ENCODE measurements at places on chromosomes 4 and X.

DNA sequence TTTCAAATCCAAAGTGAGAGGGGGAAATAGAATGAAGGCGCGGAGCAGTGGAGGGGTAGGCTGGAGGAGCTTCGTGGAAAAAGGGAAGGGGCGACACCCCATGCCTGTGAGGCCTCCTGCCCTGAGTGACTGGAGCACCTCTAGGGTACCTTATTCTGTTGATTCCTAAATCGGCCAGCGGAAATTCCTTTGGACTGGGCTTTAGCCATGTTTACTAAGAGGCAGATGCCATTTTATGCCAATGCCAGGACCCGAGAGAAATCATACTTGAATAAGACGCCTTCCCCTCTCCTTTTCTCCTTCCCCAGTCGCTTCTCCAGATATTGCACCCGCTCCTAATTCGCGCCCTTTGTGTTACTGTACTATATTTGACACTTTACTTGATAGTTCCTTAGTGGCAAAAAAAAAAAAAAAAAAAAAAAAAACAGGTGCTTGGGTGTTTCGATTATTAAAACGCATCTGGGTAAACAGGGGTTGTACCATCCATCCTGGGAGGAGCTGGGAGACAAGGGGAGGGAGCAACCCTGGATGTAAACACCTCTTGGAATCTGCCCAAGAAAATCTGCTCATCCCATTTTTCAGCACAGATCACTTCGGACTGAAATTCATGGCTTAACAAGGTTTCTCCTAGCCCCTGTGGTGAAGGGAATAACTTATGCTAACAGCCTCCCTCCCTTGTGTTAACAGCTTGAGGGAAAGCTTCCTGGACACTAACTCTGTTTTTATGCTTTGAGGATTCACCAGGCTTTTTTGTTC lies 1.5 kb downstream of the BMP3 start:
- DNase-seq = no peak

- no peak for DNase-seq
Measured at GRCh38 chr4:186067757-186068385, 1.1 kb upstream of the TLR3 start.

DNA sequence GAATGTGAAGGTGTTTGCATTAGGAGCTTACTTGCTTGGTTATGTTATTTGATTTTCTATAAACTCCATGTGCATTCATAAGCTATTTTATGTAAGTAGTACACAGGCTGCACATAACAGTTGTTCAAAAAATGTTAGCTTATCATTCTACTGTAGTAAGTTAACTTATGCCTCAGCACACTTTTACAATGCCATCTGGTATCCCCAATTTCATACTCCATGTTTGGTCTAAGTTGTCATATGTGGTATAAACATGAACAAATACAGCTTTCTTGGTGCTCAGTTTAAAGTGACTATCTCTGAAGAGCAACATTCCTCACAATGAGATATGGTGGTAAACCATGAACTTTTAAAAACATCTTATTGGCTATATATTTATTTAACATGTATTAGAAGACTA lies 104.3 kb upstream of the LEF1 start:
- DNase-seq = no peak

- no peak for DNase-seq
Measured at GRCh38 chr4:89161841-89162240, 50.5 kb downstream of the TIGD2 start.

GRCh38 chrX:12128017-12128416 lies 10.3 kb upstream of the FRMPD4 start:
- DNase-seq = no peak
